Panc1 (cell line): ENCODE measurements at places on chromosomes 11 and 22.
A peak's percentile ranks its signal among the peaks of the same experiment; 100 is the strongest.

GRCh38 chr11:76335842-76336241 lies 45.1 kb downstream of the THAP12 start:
- no peak for DNase-seq

DNA sequence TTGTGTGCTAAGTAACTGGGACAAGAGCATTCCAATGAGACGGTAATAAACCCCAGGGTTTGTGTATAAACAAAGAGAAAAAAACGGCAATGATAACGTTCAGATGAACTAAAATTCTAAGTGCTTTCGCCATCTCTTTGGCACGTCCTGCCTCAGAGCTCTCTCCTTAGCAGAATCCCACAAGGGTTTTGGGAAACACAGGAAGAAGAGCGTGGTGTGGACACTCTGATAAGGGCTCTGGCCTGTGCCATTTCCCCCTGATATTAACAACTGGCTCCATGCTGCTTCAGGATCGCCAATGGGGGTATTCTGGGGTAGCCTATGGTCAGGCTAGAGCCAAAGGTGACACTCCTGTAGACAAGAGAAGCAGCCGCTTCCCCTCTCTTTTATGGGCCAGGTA lies 18.4 kb downstream of the ABCC8 start:
- no peak for DNase-seq

DNA sequence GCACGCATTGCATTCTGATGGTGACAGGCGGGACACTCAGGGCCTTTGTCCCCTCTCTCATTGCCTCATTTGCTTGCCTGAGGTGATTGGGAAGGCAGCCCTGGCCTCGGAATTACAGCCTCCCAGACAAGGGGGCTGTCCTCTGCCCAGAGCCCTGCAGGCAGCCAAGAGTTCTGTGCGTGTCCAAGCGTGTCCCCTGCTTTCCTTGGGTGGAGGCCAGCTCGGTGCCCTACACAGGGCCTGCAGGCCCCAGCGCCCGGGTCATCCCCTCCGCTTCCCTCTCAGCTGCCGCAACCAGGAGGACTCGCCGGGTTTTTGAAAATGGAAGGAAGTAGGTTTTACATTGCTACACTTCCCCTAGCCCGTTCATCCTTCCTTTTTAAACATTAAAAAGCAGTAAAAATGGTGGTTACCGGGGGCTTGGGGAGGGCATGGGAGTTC lies 1.9 kb downstream of the GRAMD4 start:
- DNase-seq, result no peak

- DNase-seq, result no peak
These were observed 22.6 kb downstream of the MOV10L1 start for GRCh38 chr22:50112151-50113118.

GRCh38 chr22:48507595-48508350 lies 1319.9 kb downstream of the BRD1 start:
- DNase-seq, result no peak

GRCh38 chr22:42072606-42073330 lies 1.3 kb upstream of the PHETA2 start:
- no peak for DNase-seq

- DNase-seq, result no peak
These were observed 1281.8 kb upstream of the TENM4 start for GRCh38 chr11:80722629-80723028.

GRCh38 chr11:77820565-77821348 lies at the start of the genes AAMDC and RSF1:
TSS of gene AAMDC (plus strand) at chr11:77821144. CDS start at chr11:77842497, 21,353 bp downstream.
TSS of gene RSF1 (minus strand) at chr11:77820722. CDS start at chr11:77820714, 8 bp downstream.
- peak; percentile 95 for DNase-seq
